Renal pelvis (tissue), 12 donors: ENCODE measurements at places on chromosomes 1 and 21. TPM values are rescaled to one million over a fixed set of nuclear protein-coding genes. Genes with fewer than 3 reads are reported as not detected.

The INAVA gene
- 46.5 TPM for polyA plus RNA-seq

The LCE1C gene
- polyA plus RNA-seq = not detected

The SPRR1A gene
- polyA plus RNA-seq = not detected

The FLG2 gene
- polyA plus RNA-seq = 0.08 TPM

The LMX1A gene
- polyA plus RNA-seq = 0.07 TPM

- no peak for DNase-seq
Measured at GRCh38 chr21:38254970-38255369, 1.8 kb upstream of the KCNJ15 start.

GRCh38 chr1:41830726-41831125 is 88.0 kb downstream of the HIVEP3 start:
- DNase-seq = no peak

- DNase-seq = peak; percentile 5
Measured at GRCh38 chr1:216310776-216311175, 112.5 kb downstream of the USH2A start.

- no peak for DNase-seq
Measured at GRCh38 chr1:153735090-153735420, 7.2 kb downstream of the INTS3 start.

DNA sequence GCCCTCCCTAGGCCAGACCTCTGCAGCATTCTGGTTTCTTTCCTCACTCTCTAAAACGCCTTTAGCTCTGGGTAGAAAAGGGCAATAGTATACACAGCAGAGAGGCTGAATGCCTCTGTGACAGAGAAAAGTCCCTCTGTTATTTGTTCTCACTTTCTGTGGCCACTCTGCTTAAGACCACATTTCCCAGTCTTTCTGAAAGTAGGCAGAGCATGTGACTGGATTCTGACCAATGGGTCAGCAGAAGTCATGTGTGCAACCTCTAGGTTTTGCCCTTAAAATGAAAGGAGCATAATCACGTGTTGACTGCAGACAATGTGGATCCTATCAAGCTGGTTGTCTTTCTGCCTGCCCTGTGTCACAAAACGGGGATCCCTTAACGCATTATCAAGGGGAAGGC is 79.7 kb upstream of the MARK1 start:
- DNase-seq = no peak
